Stimulated activated CD8-positive, alpha-beta memory T cell treated with anti-CD3 and anti-CD28 coated beads, Interleukin-2, amount 100 ng/mL, for 48 hours (primary cell): ENCODE measurements at places on chromosomes 16 and 17.

DNA sequence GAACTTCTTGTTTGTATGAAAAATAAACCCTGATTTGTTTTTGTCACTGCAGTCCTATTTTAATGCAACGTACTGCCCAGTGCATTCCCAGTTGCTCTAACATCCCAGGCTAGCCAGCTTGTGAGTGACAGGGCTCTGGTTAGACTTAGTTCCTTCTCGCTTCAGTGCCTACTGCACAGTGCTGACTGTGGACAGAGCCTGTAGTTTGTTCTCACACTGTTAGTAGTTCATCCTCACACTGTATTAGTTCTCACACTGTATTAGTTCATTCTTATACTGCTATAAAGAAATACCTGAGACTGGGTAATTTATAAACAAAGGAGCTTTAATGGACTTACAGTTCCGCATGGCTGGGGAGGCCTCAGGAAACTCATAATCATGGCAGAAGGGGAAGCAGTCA lies 116.6 kb upstream of the SALL1 start:
- no peak for DNase-seq

DNA sequence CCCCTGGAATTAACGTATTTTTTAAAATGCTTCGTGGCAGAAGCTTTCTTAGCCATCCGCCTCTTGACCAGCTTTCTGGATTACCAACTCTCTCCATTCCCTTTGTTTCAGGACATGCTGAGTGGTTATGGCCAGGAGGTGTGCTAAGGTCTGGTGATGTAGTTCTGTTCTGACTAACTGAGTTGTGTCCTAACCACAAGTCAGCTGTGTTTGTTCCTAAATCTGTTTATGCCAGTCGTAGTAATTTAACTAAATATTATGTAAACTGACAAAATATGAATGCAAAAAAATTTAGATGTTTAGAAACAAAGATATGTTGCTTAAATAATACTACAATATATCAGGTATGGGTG lies 61.6 kb downstream of the MRTFB start:
- no peak for DNase-seq

- no peak for DNase-seq
Measured at GRCh38 chr16:46975165-46975564, 1.7 kb upstream of the DNAJA2 start.

GRCh38 chr17:8599351-8600011 lies 31.0 kb downstream of the MYH10 start:
- no peak for DNase-seq

GRCh38 chr17:28487881-28488532 lies 14.6 kb downstream of the SLC13A2 start:
- no peak for DNase-seq

DNA sequence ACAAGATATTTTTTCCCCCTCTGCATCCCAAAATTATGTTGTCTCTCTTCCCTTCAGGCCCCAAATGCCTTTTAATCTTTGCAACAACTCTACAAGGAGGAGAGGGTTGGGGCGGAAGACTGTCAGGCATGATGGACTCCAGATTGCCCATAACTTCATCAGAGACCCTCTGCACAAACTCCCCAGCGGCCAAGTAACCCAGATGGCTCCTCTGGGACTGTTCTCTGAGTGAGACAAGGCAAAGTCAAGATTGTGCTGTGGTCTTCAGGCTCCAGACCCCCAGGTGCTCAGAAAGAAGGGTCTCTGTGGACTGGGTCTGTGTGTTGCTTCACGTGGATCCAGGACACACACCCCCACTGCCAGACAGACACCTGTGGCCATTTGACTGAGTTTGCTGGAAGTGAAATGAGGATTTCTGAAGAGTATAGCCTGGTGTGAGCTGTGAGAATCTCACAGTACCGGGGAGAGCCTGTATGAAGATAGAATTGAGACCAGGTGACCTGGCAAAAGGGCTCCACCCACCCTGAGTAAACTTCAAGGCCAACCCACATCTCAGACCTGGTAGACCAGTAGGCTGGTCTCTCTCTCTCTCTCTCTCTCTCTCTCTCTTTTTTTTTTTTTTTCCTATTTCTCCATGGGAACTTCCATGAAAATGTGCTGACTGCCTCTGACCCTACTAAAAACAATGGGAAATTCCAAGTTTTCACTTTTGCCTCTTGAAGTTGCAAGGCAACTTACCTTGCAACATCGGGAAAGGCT lies 354.1 kb downstream of the SOX9 start:
- no peak for DNase-seq

DNA sequence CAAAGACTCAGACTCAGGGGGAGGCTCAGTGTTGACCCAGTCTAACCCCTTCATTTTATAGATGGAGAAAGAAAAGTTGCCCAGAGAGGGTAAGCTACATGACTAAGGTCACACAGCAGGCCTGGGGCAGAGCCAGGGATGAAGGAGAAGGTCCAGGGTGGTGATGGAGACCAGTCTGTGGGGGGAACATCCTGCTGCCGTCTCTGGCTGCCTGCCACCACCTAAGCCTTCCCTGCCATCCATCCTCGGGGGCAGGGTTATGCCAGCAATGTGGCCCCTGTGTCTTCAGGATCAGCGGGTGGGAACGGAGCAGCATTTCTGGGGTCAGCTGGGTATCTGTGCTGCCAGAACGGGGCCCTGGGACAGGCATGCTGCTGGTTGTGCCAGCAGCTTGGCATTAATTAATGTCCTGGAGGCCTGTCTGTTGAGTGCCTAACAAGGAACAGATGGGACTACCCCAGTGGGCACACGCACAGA lies 5.5 kb downstream of the DOK4 start:
- DNase-seq: no peak

DNA sequence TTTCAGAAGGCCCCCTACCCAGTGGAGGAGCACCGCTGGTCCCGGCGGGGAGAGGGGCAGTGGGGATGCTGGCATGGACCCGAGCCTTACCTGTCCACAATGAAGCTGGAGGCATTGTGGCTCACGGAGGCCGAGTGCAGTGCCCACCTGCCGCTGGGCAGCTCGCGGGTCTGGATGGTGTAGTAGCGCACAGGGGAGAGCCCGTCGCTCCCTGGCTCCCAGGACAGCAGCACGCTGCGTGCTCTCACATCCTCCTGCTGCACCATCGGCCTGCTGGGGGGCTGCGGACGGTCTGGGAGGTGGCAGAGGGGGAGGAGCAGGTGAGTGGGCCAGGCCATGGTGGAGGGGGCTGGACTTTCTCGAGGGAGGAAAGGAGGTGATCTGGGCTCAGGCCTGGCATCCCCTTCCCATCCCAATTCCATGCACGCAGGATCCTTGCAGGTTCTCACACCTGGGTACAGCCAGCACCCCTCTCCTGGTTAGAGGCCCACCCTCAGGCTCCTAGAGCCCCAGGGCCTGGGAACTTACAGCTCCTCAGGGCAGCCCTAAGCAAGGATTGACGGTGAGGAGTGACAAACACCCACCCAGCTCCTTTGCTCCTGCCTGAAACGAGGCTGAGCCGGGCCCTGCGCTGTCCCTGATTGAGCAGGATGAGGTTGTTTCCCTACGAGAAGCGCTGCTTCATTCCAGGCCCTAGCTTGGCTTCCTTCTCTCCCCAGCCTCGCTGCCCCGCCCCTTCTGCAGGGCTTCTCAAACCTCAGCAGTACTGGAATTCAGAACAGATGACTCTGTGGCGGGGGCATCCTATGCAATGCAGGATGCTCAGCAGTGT lies 76.2 kb upstream of the CDC42EP4 start:
- DNase-seq: no peak

DNA sequence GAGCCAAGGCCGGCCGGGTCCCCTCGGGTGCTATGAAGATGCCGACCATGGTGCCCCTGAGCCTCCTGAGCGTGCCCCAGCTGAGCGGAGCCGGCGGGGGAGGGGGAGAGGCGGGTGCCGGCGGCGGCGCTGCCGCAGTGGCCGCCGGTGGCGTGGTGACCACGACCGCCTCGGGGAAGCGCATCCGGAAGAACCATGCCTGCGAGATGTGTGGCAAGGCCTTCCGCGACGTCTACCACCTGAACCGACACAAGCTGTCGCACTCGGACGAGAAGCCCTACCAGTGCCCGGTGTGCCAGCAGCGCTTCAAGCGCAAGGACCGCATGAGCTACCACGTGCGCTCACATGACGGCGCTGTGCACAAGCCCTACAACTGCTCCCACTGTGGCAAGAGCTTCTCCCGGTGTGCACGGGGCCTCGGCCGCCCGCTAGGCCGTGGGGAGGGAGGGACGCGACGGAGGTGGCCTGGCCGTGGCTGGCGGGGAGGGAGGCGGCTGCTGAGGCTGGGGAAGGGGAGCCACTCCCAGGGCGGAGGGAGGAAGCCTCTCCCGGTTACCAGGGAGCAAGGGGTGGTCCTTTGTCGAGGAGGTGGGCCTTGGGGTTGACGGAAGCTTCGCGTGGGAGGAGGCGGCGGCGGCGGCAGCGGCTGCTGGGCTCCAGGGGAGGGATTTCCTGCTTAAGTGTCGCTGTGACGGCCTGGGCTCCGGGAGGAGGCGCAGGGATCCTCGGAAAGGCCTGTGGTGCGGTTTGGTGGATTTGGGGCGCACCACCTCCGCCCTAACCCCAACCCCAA lies 1.3 kb downstream of the MAZ start:
- DNase-seq: peak; percentile 86

- DNase-seq: peak; percentile 86
Measured at GRCh38 chr16:47037746-47038458, 64.4 kb upstream of the DNAJA2 start.

- DNase-seq: no peak
Measured at GRCh38 chr16:87311387-87311786, 5.8 kb downstream of the C16orf95 start.

DNA sequence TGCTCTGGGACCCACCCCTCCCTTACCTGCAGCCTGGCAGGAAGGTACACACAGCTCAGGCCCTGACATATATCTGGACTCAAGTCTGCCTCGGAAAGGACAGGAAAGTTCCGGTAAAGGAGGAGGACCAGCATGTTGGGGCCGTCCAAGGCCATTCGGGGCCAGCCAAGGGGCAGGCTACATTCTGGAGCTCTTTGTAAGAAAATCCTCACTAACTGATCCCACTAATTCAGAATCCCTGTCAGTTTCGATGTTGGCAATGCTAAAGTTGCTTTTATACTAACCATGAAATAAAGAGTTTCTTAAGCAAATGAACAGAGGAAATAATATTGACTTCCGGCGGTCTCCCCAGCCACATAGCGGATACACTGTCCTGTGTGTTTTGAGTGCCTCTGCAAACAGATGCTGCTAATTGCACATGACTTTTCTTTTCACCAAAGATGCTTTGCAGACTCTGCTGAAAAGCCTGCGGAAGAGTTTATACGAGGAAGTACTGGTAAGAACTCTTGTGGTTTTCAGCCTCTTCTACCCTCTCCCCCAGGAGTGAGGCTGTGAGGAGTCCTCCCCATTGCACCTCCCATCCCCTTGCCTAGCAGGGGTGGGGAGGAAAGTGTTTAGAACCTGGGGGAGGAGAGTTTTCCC lies 54.8 kb downstream of the PLXDC1 start:
- DNase-seq: no peak

DNA sequence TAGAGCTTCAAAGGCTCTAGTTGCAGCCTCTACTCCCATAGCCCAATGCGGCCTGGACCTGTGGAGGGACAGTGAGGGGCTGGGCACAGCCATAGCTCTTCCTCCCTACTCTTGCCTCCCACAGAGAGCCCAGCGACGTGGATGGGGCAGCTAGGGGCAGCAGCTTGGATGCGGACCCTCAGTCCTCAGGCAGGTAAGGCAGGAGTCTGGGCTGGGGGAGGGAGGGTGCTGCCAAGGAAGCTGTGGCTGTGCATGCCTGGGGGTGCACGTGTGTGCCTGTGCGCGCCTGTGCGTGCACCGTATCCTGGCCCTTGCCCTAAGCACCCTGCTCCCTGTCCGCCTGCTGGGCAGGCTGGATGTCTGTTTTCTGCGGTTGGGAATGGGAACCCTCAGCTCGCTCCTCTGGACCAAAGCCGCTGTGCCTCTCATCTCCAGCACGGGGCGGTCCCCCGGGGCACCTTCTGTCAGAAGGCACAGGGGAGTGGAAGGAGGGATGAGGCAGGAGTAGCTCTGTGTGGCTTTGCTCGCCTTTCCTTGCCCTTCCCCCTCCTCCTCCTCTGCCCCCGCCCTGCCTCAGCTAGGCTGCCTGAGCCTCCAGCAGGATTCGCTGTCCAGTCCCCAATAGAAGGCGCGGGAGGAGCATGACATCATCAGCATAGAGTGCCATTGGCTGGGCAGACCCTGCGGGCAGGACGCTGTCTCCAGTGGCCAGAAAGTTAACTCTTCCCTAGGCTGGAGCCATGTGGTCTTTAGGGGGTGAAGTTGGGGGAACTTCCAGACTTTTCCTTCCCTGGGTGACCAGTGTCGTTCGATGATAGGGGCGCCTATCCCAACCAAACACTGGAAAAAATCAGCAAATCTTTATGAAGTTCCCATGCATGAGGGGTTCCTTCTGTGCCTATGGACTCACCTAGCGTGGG lies 797 bp downstream of the PRCD start:
- no peak for DNase-seq
